ENCODE measurements at places on chromosomes 11 and 22.

GRCh38 chr11:62671608-62672389 lies at the start of the genes LBHD1 and UQCC3:
Gene LBHD1, minus strand, starts transcription at chr11:62672267. Its CDS starts 2,236 bp downstream, at chr11:62670031.
Gene UQCC3, plus strand, starts transcription at chr11:62671673. Its CDS starts 73 bp downstream, at chr11:62671746.
- peak; percentile 93 for DNase-seq

- DNase-seq = no peak
Measured at GRCh38 chr11:5336331-5336730, 7.0 kb downstream of the OR51B5 start.

GRCh38 chr11:93236741-93237675 lies 39.2 kb upstream of the SLC36A4 start:
- DNase-seq = peak; percentile 27

DNA sequence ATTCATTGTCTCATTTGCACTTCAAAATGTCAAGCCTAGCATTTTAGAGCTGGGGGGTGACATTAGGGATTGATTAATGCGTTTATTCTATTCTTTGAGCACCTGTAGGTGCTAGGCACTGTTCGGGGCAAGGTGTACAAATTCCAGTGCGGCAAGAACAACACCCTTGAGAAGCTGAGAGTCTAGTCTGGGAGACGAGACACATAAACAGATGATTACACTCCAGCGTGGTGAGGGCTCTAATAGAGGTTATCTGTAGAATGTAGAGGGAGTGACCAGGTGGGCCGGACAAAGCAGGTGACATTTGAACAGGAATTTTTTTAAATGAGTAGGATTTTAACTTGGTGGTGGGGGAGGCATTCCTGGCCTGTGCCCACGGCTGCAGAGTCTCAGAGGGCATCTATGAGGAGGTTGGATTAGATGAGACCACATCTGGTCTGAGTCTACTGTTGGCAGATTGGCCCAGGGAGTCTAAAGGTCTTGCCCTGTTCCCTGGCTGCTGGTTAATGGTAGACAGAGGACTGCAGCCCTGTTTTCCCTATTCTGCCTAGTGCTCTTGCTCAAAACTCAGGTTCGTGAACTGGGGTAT lies 970 bp downstream of the CAT start:
- peak; percentile 32 for DNase-seq

DNA sequence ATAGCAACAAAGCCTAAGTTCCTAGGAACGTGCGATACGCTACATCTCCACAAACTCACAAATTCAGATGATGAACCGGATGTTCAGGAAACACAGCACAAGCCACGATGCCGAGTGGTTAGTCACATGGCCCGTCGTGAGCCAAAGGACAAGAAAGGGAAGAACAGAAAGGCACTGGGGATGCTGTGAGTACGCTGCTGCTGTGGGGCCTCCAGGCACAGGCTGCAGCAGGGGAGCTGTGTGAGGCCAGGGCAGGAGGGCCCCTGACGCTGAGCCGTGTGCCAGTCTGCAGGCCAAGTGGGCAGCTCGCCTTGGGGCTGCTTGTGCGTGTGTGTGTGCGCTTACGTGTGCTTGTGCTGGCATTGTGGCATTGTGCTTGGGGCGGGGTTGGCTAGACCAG lies 89.4 kb downstream of the CTTN start:
- no peak for DNase-seq

DNA sequence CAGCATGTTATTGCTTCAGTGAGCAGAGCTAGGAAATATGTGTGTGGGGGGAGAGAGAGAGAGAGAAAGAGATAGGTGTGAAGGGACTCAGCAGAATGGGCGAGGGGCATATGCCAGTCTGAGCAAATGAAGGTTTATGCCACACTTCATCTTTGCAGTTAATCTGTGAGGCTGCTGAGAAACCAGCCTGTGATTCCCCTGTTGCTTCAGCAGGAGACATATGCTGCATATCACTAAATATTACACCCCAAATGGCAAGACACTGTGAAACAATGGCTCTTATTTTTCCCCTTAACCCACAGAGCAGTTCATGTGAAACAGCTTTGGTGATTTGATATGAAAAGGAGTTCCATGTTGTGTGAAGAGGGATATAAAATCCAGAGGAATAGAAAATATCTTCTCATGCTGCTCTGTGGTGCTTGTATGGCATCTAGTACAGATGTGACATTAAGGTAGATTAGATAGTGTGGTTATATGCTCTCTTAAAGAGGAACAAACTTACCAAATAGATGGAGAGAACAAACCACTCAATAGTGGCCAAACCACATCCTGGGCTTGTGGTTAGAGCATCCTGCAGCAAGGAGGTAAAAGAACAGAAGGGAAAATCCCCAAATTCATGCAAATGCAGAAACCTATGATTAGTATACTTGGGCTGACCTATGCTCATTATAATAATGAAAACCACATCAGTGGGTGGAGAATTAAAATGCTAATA lies 864.2 kb downstream of the FAM181B start:
- no peak for DNase-seq

- no peak for DNase-seq
Measured at GRCh38 chr11:108914211-108914610, 249.3 kb downstream of the DDX10 start.

DNA sequence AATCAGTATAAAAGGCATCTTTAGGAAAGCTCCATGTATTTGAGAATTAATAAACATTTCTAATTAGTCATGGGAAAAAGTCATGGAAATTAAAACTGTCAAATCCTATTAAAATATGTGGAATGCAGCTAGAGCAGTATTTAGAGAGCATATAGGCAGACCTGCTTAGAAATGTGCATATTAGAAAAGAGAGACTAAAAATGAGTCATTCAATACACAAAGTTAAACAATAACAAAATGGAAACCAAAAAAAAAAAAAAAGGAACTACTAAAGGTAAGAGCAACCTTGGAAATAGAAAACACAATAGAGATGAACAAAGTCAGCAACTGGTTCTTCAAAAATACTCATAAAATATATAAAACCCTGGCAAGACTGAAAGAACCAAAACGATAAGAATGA lies 59.7 kb upstream of the RASSF10 start:
- DNase-seq = no peak

DNA sequence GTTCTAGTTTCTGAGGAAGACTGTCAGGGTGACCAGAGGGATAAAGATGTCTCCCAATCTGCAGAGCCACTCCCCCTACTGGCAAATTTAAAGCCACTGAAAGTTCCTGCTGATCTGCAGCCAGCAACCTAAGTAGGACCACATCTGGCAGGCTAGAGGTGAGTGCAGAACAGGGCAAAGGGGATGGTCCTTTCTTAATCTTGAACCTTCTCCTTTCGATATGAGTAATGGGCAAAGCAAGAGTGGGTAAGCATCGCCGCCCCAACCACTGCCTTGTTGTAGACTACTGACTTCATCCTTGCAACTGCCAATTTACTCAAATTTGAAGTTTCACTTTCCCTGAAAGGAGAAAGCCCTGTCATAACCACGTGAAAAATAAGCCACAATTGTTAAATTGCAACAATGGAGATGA lies 30.7 kb downstream of the SCUBE2 start:
- no peak for DNase-seq

DNA sequence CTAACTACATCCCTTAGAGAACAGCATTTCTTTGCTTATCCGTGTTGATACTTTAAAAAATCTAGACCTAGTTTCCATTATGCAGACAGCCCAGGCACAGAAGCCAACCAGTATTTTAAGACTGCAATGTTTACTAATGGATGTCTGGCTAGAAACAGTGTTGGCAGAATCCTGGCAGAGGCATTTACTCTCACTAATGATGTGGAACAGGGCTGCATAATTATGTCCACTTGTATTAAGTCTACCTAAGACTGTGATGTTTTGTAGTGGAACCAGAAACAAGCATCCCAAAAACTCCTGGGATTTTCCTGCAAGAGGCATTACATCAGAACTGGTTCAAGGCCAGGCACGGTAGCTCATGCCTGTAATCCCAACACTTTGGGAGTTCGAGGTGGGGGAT lies 50.2 kb upstream of the PICALM start:
- DNase-seq = peak; percentile 51

DNA sequence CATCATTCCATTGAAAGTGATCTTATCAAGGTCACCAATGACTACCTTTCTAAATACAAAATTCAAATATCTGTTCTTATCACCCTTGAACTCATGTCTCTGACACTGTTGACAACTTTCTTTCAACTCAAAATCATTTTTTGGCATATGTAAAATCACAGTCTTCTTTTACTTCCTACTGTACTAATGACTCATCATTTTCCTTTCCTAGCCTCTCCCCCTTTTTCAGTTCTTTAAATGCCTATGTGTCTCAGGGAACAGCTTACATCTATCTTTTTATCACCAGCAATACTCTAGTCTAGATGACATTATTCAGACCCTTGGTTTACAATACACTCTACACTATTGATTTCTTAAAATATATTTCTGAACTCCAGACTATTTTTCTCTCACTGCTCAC lies 2220.7 kb upstream of the RAG2 start:
- no peak for DNase-seq

GRCh38 chr11:68372625-68373024 lies 60.2 kb downstream of the LRP5 start:
- DNase-seq = no peak

DNA sequence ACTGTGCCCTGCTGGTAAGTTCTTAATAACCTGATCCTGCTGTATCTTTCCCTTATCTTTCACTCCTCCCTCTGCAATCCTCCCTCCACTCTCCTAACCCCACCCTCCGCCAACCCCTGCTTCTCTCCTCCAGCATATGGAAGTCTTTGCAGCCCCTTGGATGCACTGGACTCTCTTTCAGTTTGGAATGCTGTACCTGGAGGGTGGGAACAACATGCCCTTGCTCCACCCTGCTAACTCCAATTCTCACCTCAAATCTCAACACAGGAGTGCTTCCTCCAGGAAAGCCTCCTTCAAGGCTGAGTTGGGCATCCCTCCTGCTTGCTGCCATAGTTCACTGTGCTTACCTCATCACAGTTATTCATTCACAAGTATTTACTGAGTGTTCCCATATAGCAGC lies 52.8 kb upstream of the LDLRAD3 start:
- no peak for DNase-seq

DNA sequence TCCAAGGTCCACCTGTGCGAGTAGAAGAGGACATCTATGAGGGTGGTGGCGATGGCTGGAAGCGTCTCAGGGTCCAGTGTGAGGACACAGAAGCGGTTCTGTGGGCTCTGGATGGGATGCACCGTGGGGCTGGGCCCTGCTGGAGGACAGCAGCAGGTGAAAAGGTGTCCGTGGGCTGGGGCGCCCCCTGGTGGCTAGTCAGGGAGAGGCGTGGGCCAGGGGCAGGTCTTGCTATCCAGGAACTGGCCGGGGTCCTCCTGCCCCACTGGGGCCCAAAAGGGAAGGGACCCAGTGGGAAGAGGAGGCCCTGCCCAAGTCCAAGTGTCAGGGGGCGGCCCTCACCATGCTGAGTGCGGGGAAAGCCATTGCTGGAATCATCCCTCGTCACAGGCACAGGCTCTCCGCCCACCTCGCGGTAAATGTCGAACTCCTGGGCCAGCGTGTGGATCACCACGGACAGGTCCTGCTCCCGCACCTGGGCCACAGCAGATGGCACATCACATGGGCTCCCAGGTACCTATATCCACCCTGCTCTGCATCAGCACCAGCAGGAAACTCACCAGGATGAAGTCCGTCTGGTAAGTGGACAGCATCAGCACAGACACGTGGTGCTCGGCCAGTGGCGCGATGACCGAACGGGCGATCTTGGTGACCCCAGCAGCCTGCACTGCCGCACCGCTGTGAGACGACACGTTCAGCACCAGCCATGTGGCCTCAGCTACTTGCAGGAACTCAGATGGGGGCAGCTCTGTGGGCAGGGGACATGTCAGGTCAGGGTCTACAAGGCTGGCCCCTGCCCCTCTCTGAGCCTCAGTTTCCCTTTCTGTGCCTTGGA lies 2.3 kb downstream of the CASTOR1 start:
- DNase-seq = peak; percentile 21

DNA sequence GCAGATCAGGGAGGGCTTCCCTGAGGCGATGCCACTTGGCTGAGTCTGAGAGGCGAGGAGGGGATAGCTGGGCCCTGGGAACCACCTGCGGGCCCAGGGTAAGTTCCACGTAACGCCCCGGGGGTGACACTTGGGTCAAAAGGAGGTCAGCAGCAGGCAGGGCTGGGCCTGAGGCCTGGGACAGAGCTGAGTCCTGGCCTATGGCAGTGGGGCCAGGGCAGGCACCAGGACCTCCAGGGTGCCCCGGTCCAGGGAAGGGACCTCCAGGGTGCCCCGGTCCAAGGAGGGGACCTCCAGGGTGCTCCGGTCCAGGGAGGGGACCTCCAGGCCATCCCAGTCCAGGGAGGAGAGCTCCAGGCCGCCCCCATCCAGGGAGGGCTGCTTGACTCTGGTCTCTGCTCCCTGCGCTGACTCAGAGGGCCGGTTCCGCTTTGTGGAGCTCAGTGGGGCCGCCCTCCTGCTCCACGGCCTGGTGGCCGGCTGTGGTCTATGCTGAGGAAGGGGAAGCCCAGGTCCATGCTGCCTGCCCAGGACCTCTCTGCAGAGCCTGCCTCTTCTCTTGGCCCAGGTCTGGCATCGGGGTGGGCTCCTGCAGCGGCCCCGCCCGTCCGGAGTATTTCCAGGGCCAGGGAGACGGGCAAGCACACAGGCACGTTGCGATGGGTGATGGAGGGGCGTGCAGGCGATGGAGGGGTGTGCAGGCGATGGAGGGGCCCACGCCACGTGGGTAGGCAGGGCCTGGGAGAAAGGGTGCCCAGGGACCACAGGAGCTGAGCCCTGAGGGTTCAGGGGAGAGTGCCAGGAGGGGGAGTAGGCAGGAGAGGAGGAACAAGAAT lies 19.5 kb upstream of the WNT7B start:
- no peak for DNase-seq

GRCh38 chr22:37365950-37366349 lies 61.3 kb downstream of the ELFN2 start:
- DNase-seq = no peak

DNA sequence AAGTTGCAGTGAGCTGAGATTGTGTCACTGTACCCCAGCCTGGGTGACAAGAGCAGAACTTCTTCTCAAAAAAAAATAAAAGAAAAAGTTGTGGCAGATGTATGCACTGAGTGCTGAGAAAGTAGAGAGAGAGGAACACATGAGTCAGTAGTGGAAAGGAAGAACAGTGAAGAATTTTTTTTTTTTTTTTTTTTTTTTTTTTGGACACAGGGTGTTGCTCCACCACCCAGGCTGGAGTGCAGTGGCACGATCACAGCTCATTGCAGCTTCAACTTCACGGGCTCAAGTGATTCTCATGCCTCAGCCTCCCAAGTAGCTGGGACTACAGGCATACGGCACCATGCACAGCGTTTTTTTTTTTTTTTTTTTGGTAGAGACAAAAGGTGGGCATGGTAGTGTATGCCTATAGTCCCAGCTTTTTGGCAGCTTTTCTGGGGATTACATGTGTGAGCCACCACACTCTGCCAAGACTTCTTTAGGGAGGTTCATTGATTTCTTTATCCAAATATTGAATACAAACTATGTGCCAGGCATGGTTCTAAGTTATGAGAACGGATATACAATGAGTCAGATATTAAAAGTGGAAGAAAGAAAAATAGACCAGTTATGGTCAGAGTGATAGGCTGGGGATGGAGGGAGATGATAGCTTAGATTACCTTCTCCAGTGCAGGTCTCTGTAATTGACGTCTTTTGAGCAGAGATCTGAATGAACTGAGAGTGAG lies 62.0 kb downstream of the YAP1 start:
- DNase-seq = no peak

DNA sequence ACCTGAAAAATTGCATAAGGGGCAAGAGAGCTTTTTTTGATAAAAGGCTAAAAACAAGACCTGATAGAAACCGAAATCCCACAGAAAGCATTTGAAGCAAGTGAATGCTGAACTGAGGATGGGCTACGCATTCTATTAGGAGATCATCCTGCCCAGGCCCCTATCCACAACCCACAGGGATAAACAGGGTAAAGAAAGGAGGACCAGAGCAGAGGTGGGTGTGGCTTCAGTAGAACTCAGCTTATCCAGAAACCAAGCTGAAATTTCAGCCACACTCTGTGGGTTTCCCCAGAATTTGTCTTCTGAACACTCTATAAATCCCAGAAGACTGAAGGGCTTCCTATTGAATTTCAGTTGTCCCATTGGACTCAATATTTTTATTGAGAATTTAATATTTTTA lies 195.1 kb downstream of the ETS1 start:
- DNase-seq = no peak
